ENCODE measurements at places on chromosomes 16 and 17. TPM values are rescaled to one million over a fixed set of nuclear protein-coding genes. Genes with fewer than 3 reads are reported as not detected.
A peak's percentile ranks its signal among the peaks of the same experiment; 100 is the strongest.

The PEMT gene
- total RNA-seq = 62.0 TPM

The USB1 gene
- 7.6 TPM for total RNA-seq

The TBX21 gene
- not detected for total RNA-seq

The TP53TG3B gene
- total RNA-seq = not detected

DNA sequence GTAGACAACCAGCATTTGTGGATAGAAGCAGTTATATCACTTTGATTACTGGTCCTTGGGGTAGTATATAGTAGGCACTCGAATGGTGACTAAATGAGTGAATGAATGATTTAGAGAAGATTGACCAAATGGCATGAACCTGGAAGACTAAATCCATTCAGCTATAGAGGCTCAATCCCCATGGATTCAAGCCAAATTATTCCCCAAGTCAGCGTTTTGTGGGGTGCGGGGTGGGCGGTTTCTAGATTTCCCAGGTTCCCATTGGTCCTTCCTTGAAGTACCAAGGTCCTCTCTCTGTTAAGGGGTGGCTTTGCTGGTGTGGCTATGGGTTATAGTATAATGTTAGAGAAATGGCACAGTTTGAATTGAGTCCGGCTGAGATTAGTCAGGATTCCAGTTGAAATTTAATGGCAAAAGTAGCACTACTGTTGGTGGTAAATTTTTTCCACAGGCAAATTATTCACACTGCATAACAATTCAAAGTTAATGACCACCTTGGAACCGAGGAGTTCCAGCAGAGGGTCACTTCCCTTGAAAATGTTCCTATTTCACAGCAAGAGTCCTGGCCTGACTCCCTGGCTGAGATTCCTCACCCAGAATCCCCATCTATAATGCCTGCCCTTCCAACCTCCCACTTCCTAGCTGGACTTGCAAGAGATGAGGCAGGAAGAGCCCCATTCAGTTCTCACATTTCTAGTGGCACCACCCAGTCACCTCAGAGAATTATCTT lies 27.7 kb downstream of the PCTP start:
- DNase-seq = no peak
- H3K27me3 ChIP-seq = no peaks in the 10 kb centered on the region
- H3K4me3 ChIP-seq = no peak overlapping the region
- H3K36me3 ChIP-seq = peaks cover 17% of the 10 kb centered on the region

- no peaks in the 10 kb centered on the region for H3K4me1 ChIP-seq
- peaks cover 7% of the 10 kb centered on the region for H3K27me3 ChIP-seq
- H3K4me3 ChIP-seq = no peak overlapping the region
Measured at GRCh38 chr16:51592535-51593300, 441.6 kb upstream of the SALL1 start.

- no peak overlapping the region for H3K4me3 ChIP-seq
- peaks cover 2% of the 10 kb centered on the region for H3K4me1 ChIP-seq
- H3K36me3 ChIP-seq = no peaks in the 10 kb centered on the region
- H3K27ac ChIP-seq = no peak overlapping the region
- H3K27me3 ChIP-seq = no peaks in the 10 kb centered on the region
Measured at GRCh38 chr17:63444457-63444856, 1.6 kb downstream of the CYB561 start.

DNA sequence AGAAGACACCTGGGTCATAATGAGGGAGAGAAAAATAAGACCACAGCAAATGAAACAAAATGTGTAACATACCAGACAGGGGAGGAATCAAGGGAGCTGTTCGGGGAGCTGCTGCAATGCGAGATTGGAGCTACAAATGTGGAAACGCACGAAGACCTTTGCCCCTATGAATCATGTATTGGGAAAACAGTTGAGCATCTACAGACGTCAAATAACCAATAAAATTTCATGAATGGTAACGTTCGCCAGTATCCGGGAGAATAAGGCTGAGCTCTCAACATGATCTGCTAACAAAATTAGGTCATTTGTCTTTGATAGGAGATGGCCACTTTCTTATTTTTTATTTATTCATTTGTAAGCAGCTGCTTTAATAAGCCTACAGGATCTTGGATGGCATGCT lies 486.2 kb upstream of the RBFOX1 start:
- no peak overlapping the region for H3K27ac ChIP-seq
- H3K4me1 ChIP-seq = no peaks in the 10 kb centered on the region
- no peak for DNase-seq
- no peak overlapping the region for H3K4me3 ChIP-seq
- H3K36me3 ChIP-seq = no peaks in the 10 kb centered on the region

DNA sequence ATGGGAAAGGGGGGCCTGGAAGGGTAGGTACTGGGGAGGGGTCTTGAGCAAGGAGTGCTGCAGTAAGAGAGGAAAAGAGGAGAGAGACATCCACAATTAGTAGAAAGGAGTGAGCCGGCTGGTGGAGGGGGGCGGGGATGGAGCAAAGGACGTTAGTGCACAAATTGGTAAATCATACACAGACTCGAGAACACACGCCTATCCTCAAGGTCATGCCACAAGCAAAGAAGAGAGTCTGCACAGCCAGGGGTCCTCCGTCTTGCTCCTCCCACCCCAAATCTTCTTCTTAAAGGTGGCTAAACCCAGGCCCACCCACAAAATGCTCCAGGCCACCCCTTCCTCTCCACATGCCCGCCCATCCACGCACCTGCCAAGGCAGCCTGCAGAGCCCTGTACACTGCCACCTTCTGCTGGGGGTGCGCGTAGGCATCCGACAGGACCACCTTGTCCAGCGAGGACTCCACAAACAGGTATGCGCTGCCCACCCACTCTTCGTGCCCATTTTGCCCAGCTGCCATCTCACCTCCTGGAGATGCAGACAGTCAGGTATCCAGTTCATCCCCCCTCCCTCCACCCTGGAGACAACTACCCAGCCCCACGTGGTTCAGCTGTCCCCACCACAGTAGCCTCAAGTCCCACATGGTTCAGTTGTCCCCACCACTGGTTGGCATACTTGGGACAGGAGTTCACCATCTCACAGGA lies 3.4 kb downstream of the TRADD start:
- no peak for DNase-seq
- no peaks in the 10 kb centered on the region for H3K27me3 ChIP-seq
- no peak overlapping the region for H3K4me3 ChIP-seq
- H3K36me3 ChIP-seq = no peaks in the 10 kb centered on the region
- 0 out of 2 replicates have a peak, but pooled peaks cover 4% of the 10 kb centered on the region for H3K4me1 ChIP-seq

DNA sequence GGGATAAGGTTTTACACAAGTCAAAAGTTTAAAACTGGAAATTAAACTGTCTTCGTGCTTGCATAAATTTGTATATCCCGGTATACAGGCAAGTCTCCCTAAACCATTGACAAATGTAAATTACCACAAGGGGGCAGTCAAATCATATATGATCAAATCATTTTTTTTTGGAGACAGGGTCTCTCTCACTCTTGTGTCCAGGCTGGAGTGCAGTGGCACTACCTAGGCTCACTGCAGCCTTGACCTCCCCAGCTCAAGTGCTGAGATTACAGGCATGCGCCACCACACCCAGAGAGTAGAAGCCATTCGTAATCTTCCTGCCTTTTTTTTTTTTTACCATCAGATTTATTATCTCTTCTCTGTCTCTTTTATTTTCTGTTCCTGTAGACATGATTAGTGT lies 18.5 kb downstream of the TOP2A start:
- no peaks in the 10 kb centered on the region for H3K4me1 ChIP-seq
- DNase-seq = peak; percentile 76
- no peak overlapping the region for H3K4me3 ChIP-seq

DNA sequence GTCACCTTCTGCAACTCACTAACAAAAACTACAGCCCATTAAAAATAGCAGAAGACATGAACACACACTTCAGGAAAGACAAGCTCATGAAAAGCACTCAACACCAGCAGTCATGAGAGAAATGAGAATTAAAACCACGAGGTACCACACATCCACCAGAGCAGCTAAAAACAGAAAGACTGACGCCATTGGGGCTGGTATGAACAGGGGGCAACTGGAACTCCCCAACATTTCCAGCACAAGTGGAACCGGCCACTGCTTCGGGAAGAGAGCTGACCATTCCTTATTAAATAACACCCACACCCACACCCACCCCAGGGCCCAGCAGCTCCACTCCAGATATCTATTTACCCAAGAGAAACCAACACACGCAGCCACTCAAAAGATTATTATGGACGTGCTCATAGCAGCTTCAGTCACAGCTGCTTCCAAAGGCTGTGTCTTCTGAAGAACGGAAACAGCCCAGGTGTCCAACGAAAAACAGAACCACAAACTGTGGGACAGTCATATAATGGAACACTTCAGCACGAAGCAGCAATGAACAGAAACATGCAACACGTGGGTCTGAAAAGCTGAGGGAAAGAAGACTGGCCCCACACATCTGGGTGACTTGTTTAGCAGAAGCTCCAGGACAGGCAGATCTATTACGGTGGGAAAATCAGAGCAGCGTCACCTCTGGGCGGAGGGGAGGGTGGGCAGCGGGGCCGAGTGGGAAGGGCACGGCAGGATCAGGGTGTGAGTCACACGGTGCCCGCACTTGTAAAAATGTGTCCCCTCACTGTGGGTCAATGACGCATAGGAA lies 41.1 kb downstream of the KLHDC4 start:
- no peaks in the 10 kb centered on the region for H3K36me3 ChIP-seq
- no peak overlapping the region for H3K4me3 ChIP-seq
- no peak overlapping the region for H3K27ac ChIP-seq
- no peaks in the 10 kb centered on the region for H3K4me1 ChIP-seq

GRCh38 chr17:44960691-44961090 lies 7.4 kb downstream of the C1QL1 start:
- no peaks in the 10 kb centered on the region for H3K4me1 ChIP-seq
- H3K27ac ChIP-seq = no peak overlapping the region
- DNase-seq = no peak
- H3K27me3 ChIP-seq = peaks cover 5% of the 10 kb centered on the region

GRCh38 chr17:9432934-9433421 lies 142.6 kb downstream of the STX8 start:
- peak; percentile 53 for DNase-seq
- H3K4me3 ChIP-seq = peak overlapping the region; percentile 16
- H3K4me1 ChIP-seq = peaks cover 19% of the 10 kb centered on the region
- H3K27me3 ChIP-seq = no peaks in the 10 kb centered on the region

DNA sequence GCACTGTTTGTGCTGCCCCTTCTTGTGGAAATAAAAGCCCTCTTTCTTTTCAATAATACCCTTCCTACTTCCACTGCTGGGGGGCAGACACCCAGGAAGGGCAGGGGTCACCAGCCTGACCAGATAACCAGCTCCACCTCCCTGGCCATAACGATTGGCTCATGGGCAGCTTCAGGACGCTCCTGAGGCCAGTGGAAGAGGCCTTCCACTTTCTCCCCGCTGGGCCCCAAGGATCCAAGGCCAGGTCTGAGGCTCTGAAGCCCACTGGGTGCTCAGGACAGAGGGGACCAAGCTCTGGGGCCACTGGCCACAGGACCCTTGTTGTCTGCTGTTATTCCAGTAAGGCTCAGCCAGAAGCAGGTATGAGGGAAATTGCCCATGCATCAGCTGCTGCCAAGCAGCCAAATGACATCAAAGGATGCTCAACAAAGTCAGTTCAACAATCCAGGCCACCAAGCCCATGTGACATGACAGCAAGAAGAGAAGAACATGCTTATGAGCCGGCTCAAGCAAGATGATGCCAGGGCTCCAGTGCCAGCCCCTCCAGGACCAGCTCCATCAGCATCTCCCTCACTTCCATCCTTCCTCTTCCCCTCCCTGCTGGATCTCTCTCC lies 238.8 kb downstream of the ZNF423 start:
- DNase-seq = no peak
- peaks cover 9% of the 10 kb centered on the region for H3K27me3 ChIP-seq
- H3K36me3 ChIP-seq = no peaks in the 10 kb centered on the region

GRCh38 chr16:87425941-87426340 lies 33.8 kb downstream of the MAP1LC3B start:
- peaks cover 7% of the 10 kb centered on the region for H3K36me3 ChIP-seq
- no peak overlapping the region for H3K4me3 ChIP-seq
- H3K27me3 ChIP-seq = no peaks in the 10 kb centered on the region
- no peak overlapping the region for H3K27ac ChIP-seq
- DNase-seq = no peak
- H3K4me1 ChIP-seq = no peaks in the 10 kb centered on the region

DNA sequence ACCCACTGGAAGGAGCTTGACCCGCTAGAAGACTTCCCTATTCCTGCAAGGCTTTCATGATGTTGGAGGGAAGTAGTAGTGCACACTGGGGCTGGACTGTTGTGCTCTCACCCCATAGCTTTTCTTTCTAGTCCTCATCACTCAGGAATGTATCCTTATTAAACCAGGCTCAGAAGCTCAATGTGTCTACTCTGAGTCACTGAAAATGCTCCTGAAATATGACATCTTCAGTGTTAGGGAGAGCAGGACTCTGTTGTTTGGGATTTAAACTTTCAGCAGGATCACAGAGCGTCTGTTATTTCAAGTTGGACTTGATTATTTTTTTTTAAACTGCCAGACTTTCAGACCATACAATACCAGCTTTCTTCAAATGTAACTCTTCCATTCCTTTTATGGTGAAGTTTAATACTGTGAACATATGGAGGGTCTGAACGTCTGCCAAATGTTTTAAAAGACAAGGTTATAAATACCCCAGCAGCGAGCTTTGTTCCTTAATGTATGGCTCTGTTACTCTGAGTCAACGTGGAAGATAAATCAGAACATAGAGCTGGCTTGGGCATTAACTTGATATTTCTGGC lies 257.5 kb downstream of the CDH11 start:
- peak overlapping the region; percentile 59 for H3K4me3 ChIP-seq
- H3K36me3 ChIP-seq = no peaks in the 10 kb centered on the region
- DNase-seq = peak; percentile 94
- no peaks in the 10 kb centered on the region for H3K27me3 ChIP-seq
- peak overlapping the region; percentile 82 for H3K27ac ChIP-seq
- H3K4me1 ChIP-seq = peaks cover 27% of the 10 kb centered on the region

- no peaks in the 10 kb centered on the region for H3K27me3 ChIP-seq
- H3K4me3 ChIP-seq = no peak overlapping the region
- no peaks in the 10 kb centered on the region for H3K36me3 ChIP-seq
- H3K27ac ChIP-seq = no peak overlapping the region
Measured at GRCh38 chr16:63907251-63907650, 1214.6 kb downstream of the CDH11 start.

GRCh38 chr17:75153780-75154194 lies 525 bp downstream of the JPT1 start:
- no peaks in the 10 kb centered on the region for H3K36me3 ChIP-seq
- H3K4me3 ChIP-seq = peak overlapping the region; percentile 93
- peak overlapping the region; percentile 59 for H3K27ac ChIP-seq
- H3K4me1 ChIP-seq = peaks cover 9% of the 10 kb centered on the region
- no peaks in the 10 kb centered on the region for H3K27me3 ChIP-seq
- peak; percentile 51 for DNase-seq

DNA sequence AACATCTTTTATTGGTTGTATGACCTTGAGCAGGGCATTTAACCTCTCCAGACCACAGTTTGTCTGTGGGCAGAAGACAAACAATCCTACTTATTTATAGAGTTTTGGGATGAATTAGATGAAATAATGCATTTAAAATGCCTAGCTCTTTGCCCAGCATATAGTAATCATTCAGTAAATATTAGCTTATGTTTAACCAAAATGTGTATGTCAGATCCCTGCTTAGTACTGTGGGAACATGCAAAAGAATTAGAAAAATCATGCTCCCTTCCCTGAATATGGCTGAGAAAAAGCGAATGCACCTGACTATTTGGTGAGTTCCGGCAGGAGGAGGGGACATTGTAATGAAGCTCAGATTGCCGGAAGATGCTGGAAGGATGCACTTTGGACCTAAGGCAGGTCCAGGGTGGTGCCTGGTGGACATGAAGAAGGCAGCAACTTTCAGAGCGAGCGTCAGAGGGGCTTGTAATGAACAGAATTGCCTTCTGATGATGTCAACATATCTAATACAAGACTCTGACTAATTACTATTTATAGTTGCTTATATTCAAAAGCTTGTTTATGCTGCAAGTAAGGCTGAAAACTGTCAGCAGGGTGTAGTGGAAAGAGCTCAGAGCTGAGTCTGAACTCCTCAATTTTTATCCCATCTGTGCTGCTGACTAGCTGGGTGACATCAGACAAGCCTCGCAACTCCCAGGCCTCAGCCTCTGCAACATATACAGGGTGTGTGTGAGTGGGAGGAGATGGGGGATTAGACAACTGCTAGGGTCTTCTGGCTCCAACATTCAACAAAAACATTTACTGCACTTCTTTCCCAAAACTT lies 221.2 kb downstream of the PRKCA start:
- no peaks in the 10 kb centered on the region for H3K27me3 ChIP-seq
- peaks cover 27% of the 10 kb centered on the region for H3K4me1 ChIP-seq
- peak overlapping the region; percentile 63 for H3K27ac ChIP-seq
